ENCODE measurements at places on chromosomes 2 and 18.
A peak's percentile ranks its signal among the peaks of the same experiment; 100 is the strongest.

- no peak for DNase-seq
Observed at GRCh38 chr2:236286873-236287545, 22.8 kb upstream of the ASB18 start.

- DNase-seq, result no peak
Observed at GRCh38 chr2:119086327-119086726, 72.2 kb downstream of the C1QL2 start.

GRCh38 chr18:52394602-52395001 lies 54.6 kb downstream of the DCC start:
- no peak for DNase-seq

DNA sequence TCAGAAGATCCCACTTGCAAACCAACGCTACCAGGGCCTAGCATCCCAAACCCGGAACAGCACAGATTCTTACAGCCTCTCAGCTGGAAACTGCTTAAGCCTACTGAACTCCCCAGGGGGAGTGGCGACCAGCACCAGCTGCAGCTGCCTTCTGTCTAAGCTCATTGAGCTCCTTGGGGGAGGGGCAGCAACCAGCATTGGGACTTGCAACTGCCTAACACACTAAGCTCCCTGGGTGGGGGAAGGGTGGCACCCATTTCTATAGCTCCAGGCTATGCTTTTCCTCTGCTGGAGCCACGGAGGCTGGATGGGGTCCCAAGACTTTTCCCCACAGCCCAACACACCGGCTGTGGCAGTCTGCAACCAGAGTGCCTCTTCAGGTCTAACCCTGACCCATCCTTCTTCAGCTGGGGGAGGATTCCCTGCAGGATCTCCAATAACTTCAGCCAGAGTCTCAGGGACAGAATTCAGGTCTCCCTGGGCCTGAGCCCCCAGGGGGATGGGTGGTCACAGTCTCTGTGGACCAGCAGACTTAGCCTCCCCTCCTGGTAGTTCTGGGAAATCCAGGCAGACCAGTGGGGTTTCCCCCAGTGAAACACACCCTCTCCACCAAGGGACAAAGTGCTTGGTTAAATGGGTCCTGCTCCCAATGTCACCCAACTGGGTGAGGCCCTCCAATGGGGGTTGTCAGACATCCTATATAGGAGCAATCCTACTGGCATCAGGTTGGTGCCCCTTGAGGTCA lies 45.9 kb upstream of the ITGA4 start:
- DNase-seq, result no peak

DNA sequence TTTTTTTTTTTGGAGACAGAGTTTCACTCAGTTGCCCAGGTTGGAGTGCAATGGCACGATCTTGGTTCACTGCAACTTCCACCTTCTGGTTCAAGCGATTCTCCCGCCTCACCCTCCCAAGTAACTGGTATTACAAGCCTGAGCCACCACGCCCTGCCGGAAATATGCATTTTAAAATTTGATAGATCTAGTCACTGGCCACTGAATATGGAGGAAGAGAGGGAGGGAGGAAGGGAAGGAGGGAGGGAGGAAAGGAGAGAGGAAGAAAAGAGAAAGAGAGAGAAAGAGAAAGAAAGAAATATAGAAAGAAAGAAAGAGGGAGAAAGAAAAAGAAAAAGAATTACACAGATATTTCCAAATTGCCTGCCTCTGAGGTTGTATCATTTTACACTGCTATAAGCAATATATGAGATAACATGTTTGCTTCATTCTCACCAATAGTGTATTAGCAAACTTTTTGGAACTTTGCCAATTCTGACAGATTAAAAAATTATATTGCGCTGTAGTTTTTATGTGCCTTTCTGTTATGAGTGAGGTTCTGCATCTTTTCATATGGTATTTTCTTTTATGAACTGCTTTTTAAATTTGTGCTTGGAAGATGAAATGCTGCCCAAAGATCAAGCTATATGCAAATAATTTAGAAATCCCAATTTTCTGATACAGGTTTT lies 161.2 kb upstream of the MAP3K20 start:
- no peak for DNase-seq

DNA sequence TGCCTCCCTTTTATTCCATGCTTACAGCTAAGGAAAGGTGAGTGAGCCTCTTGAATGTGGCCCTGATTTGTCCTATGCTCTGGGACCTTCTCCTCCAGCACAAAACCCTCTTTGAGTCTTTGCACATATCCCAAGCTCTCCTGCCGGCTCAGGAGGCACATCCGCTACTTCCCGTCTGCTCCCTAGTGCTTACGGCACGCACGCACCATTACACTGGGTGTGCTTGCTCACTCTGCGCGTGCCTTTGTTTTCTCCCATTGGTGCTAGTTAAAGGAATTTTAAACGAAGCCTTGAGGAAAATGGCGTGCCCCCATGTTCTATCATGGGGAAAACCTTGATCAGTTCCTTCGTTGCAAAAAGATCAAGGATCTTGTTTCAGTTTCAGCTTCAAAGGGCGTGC lies 7.9 kb upstream of the DGKD start:
- no peak for DNase-seq

DNA sequence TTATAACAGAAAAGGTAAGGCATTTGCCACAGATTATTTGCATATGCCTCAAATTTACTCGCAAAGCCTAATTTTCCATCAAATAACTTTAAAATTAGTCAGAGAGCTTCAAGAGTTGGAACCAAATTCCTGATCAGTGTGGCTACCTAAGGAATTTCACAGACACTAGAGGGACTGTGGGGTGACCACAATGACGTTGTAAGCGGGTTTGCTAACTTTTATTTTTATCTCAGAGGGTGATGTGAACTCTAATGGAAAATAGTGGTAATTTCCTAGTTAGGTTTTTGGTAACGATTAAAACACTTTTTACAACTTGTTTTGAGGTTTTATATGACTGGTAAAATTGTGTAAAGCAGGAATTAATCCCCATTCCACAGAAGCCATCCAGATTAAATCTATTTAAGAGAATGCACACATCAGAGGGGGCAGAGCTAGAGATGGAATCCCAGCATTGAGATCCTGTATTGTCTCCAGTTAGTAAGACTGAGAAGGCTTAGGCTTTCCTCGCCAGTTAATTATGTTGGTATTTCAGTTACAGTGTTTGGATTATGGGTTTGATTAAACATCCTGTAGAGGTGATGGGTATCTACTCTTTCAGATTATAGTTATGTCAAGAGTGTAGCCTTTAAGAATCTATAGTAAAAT lies 129.0 kb downstream of the GPD2 start:
- DNase-seq, result no peak

- DNase-seq, result peak; percentile 41
Observed at GRCh38 chr2:43051338-43051737, 175.1 kb downstream of the ZFP36L2 start.

GRCh38 chr2:68426848-68427579 lies 40.1 kb downstream of the FBXO48 start:
- DNase-seq, result no peak

GRCh38 chr2:64192664-64193105 lies 48.5 kb upstream of the PELI1 start:
- DNase-seq, result no peak

- no peak for DNase-seq
Observed at GRCh38 chr2:179479947-179480346, 215.3 kb upstream of the SESTD1 start.

DNA sequence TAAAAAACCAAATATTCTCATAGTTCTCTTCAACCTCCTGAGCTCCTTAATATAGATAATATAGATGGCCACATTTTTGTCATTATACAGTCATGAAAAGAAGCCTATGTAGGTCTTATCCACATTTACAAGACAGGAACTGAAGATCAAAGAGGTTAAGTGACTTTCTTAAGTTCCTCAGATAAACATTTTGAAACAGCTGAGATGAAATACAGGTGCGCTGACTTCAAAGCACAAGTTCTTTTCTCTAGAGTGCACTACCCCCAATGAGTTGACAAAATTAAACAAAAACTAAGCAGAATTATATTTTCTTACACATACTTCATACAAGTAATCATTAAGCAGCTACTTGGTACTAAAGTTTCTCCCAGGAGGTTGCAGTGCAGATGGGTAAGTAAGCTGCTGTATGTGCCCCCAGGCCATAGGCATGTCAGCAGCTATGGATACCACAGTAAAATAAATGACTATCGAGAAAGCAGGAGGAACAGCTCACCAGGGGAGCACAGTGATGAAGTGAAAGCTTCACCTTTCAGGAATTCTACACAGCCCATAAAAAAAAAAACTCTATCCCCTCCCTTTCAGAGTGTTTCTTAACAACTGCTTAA lies 199.8 kb downstream of the DPP10 start:
- no peak for DNase-seq

DNA sequence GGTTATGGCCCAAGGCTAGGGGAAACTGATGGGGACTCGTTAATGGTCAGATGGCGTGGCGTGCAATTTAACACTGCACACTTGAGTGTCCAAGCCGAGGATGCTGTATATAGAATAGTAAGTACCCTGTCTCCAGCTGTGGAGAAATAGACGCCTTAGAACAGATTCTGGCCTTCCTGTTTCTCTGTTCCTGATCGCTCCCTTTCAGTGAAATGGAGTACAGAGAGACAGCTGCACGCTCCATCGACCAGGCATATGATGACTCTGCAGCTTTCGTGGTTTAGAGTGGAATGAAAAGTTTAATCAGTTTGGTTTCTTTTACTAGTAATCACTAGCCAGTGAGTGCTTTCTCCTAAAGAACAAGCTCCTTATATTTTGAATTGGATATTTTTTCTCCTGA lies 213.4 kb downstream of the NEDD4L start:
- DNase-seq, result no peak

DNA sequence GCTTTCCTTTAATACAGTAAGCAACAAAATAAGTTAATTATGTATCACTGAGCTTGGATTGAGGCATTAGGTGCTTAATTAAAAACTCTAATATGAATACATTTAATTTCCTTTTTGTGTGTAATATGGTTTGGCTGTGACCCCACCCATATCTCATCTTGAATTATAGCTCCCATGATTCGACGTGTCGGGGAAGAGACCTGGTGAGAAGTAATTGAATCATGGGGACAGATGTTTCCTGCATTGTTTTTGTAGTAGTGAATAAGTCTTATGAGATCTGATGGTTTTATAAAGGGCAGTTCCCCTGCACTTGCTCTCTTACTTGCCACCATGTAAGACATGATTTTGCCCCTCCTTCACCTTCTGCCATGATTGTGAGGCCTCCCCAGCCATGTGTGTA lies 325.4 kb upstream of the CDH7 start:
- DNase-seq, result no peak

- peak; percentile 82 for DNase-seq
Observed at GRCh38 chr2:26770986-26771586, 7.0 kb downstream of the SLC35F6 start.

GRCh38 chr2:8629402-8629801 lies 52.5 kb upstream of the ID2 start:
- DNase-seq, result no peak

DNA sequence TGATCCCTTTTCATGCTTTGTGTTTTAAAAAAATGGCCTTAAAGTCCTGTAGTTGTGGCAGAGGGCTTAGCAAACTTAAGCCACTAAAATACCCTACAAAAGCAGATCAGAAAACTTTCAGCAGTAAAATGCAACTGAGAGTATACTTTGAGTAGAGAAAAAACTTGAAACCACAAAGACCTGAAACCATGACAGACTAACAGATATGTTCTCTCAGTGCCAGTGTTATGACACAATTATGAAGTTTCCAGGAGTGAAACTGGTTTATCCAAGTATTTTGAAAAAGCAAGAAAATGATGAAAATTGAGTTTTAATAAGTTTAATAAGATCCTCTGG lies 74.5 kb downstream of the SPRED2 start:
- no peak for DNase-seq

DNA sequence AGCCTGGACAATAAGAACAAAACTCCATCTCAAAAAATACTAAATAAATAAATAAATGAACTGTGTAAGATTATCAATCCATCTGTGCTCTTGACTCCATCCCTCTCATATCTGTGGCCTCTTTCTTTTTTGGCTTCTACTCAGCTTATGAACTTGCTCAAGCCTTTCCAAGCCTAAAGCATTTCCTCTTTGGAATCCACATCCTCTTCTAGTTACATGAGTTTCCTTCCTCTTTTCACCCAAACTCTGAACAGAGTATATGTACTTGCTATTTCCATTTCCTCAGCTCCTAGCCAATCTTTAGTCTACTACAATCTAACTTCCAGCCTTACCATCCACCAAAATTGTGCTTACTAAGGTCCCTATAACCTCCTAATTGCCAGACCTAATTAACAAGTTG lies 2.5 kb upstream of the DNAJC10 start:
- no peak for DNase-seq

- peak; percentile 27 for DNase-seq
Observed at GRCh38 chr2:95031076-95031725, 5.7 kb downstream of the MAL start.

- DNase-seq, result no peak
Observed at GRCh38 chr18:48338915-48339314, 70.3 kb downstream of the ZBTB7C start.

DNA sequence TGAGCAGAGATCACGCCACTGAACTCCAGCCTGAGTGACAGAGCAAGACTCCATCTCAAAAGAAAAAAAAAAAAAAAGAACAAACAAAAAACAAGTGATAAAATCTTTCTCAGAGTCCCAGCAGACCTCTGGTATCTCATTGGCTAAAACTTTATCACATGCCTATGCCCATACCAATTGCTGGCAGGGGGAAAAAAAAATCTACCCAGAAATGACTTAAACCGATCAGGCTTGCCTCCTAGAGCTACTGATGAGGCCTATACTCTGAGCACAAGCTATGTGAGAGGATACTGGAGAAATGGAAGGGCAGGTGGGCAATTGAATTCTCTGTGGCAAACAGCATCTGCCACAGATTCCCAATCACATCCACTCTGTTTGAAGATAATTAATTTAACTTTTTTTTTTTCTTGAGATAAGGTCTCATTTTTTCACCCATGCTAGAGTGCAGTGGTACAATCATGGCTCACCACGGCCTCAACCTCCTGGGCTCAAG lies 49.0 kb downstream of the FBXO36 start:
- DNase-seq, result no peak

- DNase-seq, result no peak
Observed at GRCh38 chr2:34909992-34910705, 1311.0 kb upstream of the FAM98A start.

GRCh38 chr2:169365029-169365480 lies 2.7 kb upstream of the LRP2 start:
- DNase-seq, result no peak

- DNase-seq, result no peak
Observed at GRCh38 chr18:21132398-21132918, 20.8 kb upstream of the ROCK1 start.

Measured in Right ventricle myocardium inferior (tissue), 1 donor.